Eye (tissue), 1 donor: ENCODE measurements at places on chromosomes 3 and 15.

DNA sequence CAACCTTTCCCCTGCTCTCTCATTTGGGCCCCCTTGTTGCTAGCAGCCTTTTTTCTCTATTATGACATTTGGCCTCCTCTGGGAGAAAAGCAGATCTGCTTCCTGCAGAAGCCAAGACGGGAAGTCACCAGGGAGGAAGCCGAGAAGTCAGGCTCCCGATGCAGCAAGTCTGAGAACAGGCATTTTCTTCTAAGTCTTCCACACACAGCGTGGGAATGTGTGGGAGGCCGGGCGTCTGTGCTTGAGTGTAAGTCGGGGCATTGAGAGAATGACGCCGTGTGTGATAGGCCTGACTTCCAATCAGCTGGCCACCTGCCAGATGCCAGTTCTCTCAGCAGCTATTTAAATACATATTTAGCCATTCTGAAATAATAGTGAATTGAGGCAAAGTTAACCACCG lies 75.8 kb upstream of the FAM98B start:
- peak; percentile 19 for DNase-seq

GRCh38 chr3:129291236-129291886 lies 12.7 kb downstream of the HMCES start:
- peak; percentile 20 for DNase-seq

DNA sequence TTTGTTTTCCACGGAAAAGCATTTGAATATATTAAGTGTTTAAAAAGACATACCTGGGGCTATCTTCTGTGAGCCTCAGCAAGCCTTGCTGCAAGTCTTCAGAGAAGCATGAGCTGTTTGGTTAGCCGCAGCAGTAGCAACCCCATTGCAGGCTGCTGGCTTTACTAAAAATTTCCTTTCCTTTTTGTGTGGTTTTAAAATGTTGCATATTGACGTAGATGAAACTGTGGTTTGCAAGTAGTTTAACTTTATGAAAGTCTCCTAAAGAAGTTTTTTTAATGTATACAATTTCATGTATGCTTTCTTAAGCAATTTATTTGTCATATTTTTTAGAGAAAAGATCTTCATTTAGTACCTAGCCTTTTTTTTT lies at the start of gene GPR171:
GPR171 (minus strand) TSS at position 166 of the 370 bp plus-strand sequence. CDS start 3,830 bp downstream, outside the sequence.
- DNase-seq = no peak

DNA sequence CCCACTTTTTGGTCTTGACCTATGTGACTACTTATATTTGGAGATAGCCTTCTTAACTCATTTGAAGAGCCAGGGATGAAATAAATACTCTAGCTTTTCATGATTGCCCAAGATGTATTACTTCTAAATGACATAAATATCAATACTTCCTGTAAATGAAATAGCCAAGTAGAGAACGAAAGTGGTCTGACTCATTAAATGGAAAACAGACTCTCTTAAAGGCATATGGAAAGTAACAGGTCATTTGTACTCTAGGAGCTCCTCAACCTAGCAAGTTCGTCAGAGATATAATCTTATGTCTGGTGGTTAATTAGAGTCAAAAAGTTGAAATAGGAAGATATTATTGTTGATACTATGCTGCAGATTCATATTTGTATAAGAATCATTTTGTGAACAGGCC lies 1105.4 kb downstream of the TUSC7 start:
- no peak for DNase-seq

- DNase-seq = no peak
Measured at GRCh38 chr3:126351086-126351770, 6.0 kb downstream of the KLF15 start.

DNA sequence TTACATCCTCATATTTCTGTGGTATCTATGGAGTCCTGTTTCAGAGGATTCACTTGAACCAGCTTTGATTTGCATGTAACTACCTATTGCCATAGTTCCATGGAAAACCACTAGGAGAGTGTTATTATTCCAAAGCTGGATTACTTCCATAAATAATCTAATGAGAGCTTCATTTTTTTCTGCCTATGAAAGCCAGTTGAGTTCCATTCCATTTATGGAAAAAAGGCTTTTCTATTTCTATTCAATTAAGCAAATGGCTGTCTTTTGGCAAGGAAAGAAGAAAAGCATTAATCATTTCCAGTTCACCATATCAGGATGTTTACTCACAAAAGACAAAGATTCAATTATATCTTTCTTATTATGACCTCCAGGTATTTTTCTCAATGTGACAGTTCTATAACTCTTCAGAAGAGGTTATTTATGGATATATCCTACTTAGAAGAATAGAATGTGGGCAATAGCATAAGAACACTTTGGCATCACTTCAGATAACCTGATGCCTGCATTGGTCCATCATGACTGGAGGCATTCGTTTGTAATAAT lies 259.9 kb upstream of the ZPLD1 start:
- no peak for DNase-seq

DNA sequence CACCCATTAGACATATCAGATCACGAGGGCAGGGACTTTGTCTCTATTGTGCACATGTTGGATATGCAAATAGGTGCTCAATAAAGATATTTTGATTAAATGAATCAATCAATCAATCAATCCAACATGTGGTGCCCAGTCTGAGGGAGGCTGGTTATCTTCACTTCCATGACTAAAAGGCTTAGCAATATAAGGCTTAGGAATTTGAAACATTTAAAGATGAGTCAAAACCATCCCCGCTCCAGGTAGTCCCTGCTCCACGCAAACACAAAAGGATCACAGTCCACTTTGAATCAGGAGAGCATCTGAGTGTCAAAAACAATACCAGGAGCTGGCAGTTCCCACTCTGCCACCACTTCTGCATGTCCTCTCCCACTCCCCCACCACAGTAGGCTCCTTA lies 25.8 kb upstream of the PRICKLE2 start:
- DNase-seq = no peak

- no peak for DNase-seq
Measured at GRCh38 chr15:69887553-69887952, 210.2 kb downstream of the TLE3 start.

GRCh38 chr3:36837089-36837488 lies 72.7 kb upstream of the DCLK3 start:
- DNase-seq = no peak

DNA sequence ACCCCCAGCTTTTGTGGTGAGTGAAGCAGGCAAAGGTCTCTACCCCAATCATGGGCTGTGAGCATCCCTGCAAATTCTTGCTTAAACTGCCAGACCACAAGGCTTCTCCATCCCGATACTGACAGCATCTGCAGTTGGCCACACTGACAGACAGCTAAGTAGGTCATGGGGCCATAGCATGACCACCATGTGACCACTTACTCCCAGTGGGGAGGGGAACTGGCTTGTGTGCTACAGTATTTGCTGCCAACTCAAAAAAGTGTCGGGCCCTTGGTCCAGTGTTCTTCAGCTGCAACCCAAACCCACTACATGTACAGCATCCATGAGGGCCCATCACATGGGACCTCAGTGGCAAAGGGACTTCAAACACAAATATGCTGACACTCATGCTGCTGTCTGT lies 103.4 kb downstream of the SEC22A start:
- DNase-seq = peak; percentile 21

- no peak for DNase-seq
Measured at GRCh38 chr3:160768031-160768430, 12.0 kb downstream of the PPM1L start.

DNA sequence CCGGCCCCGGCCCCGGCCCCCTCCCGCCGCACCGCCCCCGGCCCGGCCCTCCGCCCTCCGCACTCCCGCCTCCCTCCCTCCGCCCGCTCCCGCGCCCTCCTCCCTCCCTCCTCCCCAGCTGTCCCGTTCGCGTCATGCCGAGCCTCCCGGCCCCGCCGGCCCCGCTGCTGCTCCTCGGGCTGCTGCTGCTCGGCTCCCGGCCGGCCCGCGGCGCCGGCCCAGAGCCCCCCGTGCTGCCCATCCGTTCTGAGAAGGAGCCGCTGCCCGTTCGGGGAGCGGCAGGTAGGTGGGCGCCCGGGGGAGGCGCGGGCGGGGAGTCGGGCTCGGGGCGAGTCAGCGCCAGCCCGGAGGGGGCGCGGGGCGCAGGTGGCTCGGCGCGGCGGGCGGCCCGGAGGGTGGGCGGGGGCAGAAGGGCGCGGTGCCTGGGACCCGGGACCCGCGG lies 352 bp downstream of the CHRD start:
- peak; percentile 85 for DNase-seq

DNA sequence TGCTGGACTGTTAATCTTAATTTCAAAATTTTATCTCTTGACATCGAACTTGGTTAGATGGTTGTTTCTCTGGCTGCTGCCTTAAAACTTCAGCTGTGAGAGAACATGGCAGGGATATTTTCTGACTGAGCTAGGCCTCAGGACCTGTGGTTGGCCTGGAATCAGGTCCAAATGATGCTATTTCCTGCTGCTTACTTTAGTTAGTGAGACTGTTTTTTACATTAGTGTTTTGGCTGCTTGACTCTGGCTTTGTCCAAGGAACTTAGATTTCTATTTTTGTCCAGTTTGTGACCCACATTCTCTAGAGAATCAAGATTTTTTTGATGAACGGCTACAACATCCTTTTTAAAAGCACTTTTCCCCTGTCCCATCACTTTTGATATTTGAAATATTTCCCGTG lies 497.9 kb upstream of the SGO1 start:
- DNase-seq = no peak

DNA sequence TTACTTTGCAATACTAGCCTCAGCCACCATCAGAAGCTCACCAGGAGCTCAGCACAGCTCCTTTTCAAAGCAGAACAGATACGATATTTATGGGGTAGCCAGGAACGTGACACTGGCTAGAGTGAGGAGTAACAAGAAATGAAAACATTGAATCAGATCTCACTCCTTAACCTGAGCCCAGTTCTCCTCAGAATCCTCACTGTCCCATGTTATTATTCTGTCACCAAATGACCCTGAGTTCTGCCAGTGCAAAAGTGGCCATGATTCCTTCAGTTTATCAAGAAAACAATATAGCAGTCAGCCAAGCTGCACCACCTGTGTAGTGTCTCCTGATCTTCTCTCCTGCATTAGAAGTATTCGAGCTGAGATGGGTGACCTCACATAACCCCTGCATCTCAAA lies 956.7 kb downstream of the TUSC7 start:
- DNase-seq = no peak

- DNase-seq = peak; percentile 74
Measured at GRCh38 chr3:52846432-52846965, 11.7 kb upstream of the MUSTN1 start.
